ENCODE measurements at places on chromosomes 1 and 21.

GRCh38 chr1:55127827-55128343 lies 87.3 kb downstream of the USP24 start:
- no peak for ATAC-seq

DNA sequence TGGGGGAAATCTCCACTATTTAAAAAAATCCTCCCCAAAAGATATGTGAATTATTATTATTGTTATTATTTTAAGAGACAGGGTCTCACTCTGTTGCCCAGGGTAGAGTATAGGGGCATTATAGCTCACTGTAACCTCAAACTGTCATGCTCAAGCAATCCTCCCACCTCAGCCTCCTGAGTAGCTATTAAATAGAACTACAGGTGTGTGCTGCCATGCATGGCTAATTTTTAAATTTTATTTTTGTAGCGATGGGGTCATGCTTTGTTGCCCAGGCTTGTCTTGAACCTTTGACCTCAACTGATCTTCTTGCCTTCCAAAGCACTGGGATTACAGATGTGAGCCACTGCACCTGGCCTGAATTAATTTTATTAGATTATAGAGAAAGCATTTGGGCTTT lies 116.8 kb downstream of the RABGAP1L start:
- ATAC-seq: no peak

DNA sequence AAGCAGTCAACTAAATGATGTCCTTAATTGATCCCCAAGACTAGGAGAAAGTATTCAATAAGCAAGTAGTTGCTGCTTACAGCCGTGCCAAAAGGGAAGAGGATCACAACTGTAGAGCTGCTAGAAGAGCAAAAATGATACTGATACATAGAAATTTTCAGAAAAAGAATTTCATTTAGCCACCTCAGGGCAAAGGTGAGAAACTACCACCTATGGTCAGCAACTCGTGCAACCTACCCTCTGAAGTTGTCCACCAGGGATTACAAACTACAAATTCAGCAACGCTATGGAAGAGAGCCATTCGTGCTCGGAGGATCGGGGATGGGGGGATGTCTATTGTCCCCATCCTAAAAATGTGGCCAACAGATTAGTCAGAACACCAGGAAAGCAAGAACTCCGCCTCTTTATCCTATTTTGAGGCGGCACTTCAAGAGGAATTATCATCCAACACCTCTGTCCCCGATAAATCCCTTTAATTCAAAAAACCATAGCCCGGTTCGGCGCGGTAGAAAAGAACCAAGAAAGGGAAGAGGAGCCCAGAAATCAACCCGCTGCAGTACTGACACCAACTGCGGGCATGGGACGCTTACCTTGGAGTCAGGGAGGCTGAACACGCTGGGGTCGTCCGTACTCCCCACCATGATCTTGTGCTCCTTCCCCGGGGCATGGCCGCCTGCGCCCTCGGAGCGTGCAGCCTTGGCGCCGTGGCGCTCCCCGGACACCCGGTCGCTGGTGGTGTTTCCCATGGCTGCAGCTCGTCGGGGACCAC lies 687 bp downstream of the PRKAB2 start:
- ATAC-seq: peak; percentile 26

DNA sequence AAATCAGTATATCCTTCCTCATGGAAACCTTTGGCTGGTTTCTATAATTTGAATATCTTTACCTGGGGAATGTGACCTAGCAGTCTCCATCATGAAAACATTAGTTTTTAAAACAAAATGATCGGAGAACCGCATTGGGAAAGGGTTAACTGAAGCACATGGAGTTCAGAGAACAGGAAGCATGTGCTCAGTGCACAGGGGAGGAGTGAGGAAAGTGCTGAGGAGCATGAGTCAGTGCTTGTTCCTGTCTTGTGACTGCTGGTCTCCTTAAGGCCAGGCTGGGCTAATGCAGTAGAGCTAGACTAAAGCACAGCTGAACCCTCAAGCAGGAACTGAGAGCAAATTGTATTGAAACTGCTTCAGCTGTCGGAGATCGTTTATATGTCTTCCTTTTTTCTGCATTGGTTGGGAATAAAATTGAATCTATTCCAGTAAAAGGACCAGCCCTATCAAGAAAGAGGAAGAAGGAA lies 5.8 kb downstream of the IFI16 start:
- peak; percentile 91 for ATAC-seq

- ATAC-seq: no peak
Observed at GRCh38 chr1:172700556-172700955, 41.7 kb downstream of the FASLG start.

GRCh38 chr1:49028396-49028795 lies 251.7 kb upstream of the BEND5 start:
- no peak for ATAC-seq

DNA sequence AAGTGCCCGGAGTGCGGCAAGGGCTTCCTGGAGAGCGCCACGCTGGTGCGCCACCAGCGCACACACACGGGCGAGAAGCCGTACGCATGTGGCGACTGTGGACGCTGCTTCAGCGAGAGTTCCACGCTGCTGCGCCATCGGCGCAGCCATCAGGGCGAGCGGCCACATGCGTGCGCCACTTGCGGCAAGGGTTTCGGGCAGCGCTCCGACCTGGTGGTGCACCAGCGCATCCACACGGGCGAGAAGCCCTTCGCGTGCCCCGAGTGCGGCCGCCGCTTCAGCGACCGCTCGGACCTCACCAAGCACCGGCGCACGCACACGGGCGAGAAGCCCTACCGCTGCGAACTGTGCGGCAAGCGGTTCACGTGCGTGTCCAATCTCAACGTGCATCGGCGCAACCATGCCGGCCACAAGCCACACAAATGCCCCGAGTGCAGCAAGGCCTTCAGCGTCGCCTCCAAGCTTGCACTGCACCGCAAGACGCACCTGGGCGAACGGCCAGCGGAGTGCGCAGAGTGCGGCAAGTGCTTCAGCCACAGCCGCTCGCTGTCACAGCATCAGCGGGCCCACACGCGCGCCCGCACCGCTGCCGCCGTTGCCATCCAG lies 10.0 kb downstream of the ZNF672 start:
- no peak for ATAC-seq
